Thyroid gland (tissue), 4 donors: ENCODE measurements at places on chromosomes 7 and 10. TPM values are rescaled to one million over a fixed set of nuclear protein-coding genes. Genes with fewer than 3 reads are reported as not detected.

Gene TMEM196
- total RNA-seq, result not detected

Gene FEZF1
- not detected for total RNA-seq

Gene UCN3
- not detected for total RNA-seq

Gene NKX2-3
- not detected for total RNA-seq

Gene EEPD1
- total RNA-seq, result 8.1 TPM
